NCI-H460 (cell line): ENCODE measurements at places on chromosomes 11 and 22.

- no peak for DNase-seq
These were observed 117.7 kb downstream of the KCNC1 start for GRCh38 chr11:17852246-17852645.

GRCh38 chr11:67998150-67999045 is 5.5 kb downstream of the UNC93B1 start:
- DNase-seq, result no peak

DNA sequence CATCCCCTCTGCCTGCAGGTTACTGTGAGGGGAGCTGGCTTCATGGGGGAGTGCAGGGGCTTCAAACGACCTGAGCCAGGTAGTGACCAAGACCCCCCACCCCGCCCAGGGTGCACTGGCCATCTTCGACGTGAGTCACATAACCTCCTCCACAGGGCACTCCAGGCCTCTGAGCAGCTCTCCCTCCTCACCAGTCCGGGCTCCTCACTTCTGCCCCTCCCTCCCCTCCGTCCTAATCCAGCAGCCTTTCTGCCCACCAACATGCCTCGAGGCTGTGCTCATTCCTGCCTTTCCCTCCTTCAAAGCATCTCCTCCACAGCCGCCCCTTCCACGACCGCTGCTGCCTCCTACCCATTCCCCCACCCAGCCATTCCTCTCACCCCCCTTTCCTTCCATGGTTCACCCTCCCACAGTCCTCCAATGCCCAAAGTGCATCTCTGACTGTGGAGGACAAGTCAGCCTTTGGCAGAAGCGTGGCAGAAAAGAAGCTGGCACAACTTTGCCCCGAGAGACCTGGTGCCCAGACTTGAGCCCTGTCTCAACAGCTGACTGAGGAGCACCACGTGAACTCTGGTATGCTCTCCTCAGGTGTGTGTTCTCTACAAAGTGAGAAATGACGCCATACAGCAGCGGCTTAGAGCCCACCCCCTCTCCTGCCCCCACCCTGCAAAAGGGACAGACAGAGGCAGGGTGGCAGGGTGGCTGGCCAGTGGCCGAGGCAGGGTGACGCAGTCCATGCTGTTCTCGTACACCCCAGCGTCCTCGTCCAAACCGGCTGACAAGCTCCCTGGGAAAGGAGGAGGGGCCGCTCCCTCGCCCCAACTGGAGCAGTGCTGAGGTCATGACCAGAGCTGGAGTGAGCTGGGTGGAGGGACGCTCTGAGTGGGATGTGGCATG is 30.4 kb downstream of the OPCML start:
- DNase-seq, result no peak

- no peak for DNase-seq
These were observed 249.0 kb downstream of the CADM1 start for GRCh38 chr11:115255006-115255762.

- no peak for DNase-seq
These were observed 48.5 kb downstream of the OR4D9 start for GRCh38 chr11:59559886-59560285.

DNA sequence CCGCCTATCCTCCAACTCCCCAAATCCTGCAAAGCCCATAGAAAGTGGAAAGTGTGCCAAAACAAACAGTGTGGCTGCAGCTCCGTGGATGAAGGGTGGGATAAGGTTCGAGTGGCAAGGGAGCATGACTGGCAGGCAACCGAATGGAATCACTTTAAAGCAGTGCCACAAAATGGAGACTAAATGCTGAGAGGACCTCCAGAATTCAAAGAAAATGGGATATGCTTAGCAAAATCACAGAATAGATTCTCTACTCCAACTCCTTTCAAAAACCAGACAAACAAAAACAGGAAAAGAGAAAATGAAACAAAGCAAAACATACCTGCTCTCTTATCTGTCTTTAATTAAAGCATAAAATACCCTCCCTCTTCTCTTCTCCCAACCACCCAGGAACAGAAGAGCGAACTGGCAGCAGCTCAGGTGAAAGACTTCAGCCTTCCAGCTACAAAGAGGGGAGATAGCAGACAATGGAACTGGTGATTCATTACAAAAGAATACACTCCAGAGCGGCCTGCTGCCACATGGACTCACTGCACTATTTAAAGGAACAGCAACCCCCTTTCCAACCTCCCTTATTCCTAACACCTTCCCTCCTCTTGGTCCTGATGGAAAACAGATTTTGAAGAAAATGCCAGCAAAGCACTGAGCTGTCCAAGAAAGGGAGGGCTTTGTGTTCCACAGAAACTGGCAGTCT is 118.5 kb downstream of the APOL5 start:
- DNase-seq, result peak; percentile 42
